IMR-90 (cell line): ENCODE measurements at places on chromosomes 12 and 14. TPM values are rescaled to one million over a fixed set of nuclear protein-coding genes. Genes with fewer than 3 reads are reported as not detected.

FAM181A gene
- not detected in 2 replicates for total RNA-seq

OR6C1 gene
- not detected in 2 replicates for total RNA-seq

DNA sequence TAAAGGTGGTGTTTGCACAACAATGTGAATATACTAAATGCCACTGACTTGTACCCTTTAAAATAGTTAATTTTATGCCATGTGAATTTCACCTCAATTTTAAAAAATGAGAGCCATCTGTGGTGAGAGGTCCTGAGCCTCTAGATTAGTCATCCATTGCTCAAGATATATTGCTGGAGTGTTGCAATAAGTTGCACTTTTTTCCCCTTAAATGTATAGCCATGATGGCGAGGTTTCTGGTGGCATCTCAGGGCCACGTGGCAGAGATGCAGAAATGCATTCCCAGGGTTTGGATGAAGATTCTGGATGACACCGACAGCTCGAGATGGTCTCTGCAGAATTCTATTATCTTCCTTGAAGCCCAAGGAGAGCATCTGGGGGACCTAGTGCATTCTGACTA, 153.7 kb downstream of the AACS start:
- no peak for DNase-seq
- no peaks in the 10 kb centered on the region for H3K4me1 ChIP-seq
- no peak overlapping the region for H3K27ac ChIP-seq
- no peaks in the 10 kb centered on the region for H3K36me3 ChIP-seq
- no peaks in the 10 kb centered on the region for H3K27me3 ChIP-seq

NAV3 gene
- total RNA-seq = 98.3 and 106 TPM in 2 replicates

DNA sequence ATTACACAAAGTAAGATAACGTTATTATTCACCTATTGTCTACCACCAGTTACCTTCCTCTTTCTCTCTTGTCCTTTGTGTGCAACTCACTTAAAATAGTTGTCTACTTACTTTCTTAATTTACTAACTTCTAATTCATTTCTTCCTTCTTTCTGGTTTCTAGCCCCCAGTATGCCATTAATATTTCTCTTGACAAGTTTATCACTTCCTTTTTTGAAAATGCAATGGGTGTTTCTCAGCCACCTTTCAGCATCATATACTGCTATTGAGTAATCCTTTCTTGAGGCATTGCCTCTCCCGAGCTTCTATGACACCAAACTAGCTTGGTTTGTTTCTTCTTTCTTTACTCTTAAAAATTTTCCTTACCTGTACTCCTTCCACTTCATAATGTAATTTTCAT, 633.6 kb downstream of the TMTC2 start:
- H3K27ac ChIP-seq = no peak overlapping the region
- no peaks in the 10 kb centered on the region for H3K4me1 ChIP-seq
- no peak for DNase-seq
- no peaks in the 10 kb centered on the region for H3K27me3 ChIP-seq
- H3K36me3 ChIP-seq = no peaks in the 10 kb centered on the region
- H3K4me3 ChIP-seq = no peak overlapping the region

GRCh38 chr14:100775831-100776591, 49.3 kb downstream of the DLK1 start:
- H3K27ac ChIP-seq = 0 out of 2 replicates have a peak overlapping the region, but pooled peaks have one; percentile 10
- peaks cover 26% of the 10 kb centered on the region for H3K27me3 ChIP-seq
- H3K4me3 ChIP-seq = no peak overlapping the region
- H3K4me1 ChIP-seq = peaks cover 9% of the 10 kb centered on the region; the same call in 1 of the 2 replicates

GPRC5D gene
- not detected in 2 replicates for total RNA-seq

DNA sequence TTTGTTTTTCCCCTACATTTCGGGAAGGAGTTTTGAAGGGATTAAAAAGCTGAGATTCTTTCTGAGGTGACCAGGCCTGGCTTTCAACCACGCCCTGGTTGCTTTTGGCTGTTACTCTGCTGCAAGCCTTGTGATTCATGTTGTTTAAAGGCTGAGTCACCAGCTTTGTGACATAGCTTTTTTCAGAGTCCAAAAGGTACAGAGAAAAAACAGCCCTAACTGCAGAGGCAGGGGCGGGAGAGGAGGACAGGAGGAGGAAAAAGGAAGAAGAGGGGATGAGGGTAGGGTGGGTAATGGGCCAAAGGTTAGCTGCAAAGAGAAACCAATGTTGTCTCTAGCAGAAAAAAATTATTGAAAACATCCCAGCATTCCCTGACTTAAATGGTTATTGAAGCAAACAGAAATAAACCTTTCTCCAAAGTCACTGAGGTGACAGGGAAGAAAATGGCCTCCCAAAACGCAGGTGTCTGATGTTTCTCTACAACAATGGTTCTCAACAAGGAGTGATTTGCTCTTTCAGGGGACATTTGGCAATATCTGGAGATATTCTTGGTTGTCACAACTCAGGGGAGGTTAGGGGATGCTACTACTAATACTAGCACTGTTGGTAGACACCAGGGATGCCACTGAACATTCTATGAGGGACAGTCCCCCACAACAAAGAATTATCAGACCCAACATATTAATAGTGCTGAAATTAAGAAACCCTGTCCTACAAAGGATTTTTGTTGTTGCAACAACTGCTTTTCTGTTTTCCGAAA, 2.1 kb upstream of the UBC start:
- H3K27ac ChIP-seq = peak overlapping the region; percentile 88
- peaks cover 11% of the 10 kb centered on the region for H3K4me1 ChIP-seq
- peak; percentile 93 for DNase-seq
- H3K27me3 ChIP-seq = no peaks in the 10 kb centered on the region

GRCh38 chr12:62738616-62739015, 196.3 kb downstream of the PPM1H start:
- no peaks in the 10 kb centered on the region; the same call in 1 of the 2 replicates for H3K27me3 ChIP-seq
- peaks cover 6% of the 10 kb centered on the region for H3K4me1 ChIP-seq
- H3K27ac ChIP-seq = no peak overlapping the region
- H3K36me3 ChIP-seq = no peaks in the 10 kb centered on the region

DNA sequence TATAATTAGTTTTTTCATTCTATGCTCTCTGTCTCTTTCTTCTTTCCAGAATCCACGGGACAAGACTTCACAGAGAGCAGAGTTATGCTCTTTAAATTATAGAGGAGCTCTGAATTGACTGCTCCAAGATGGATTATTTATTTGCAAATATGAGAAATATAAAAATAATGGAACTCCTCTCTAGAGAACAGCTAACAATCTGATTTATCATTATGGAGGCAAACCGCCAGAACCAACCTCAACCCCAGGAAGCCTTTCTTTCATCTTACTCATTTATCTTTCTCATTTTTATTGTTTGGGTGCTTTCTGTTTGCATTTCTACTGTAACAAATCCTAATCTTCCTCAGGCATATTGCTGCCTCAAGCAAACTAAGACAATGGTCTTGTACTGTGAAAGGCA, 216.5 kb downstream of the C12orf50 start:
- H3K36me3 ChIP-seq = no peaks in the 10 kb centered on the region
- no peaks in the 10 kb centered on the region for H3K27me3 ChIP-seq
- peaks cover 18% of the 10 kb centered on the region for H3K4me1 ChIP-seq
- no peak for DNase-seq
- H3K27ac ChIP-seq = peak overlapping the region; percentile 52; the same call in 1 of the 2 replicates

DNA sequence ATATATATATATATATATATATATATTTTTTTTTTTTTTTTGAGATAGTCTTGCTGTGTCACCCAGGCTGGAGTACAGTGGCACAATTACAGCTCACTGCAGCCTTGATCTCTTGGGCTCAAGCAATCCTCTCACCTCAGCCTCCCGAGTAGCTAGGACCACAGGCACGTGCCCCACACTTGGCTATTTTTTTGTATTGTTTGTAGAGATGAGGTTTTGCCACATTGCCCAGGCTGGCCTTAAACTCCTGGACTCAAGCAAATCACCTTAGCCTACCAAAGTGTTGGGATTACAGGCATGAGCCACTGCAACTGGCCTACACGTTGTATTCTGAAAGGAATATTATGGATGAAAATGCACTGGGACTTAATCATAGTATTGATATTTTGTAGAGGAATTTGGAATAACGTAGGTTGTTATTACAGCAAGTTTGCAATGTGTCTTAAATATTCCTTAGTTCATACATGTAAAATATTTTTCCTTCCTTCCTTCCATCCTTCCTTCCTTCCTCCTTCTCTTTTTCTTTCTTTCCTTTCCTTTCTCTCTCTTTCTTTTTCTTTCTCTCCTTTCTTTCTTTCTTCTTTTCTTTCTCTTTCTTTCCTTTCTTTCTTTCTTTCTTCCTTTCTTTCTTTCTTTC, 862 bp downstream of the KLRB1 start:
- no peaks in the 10 kb centered on the region for H3K27me3 ChIP-seq
- H3K36me3 ChIP-seq = no peaks in the 10 kb centered on the region
- H3K27ac ChIP-seq = no peak overlapping the region
- H3K4me3 ChIP-seq = no peak overlapping the region
- H3K4me1 ChIP-seq = no peaks in the 10 kb centered on the region
- no peak for DNase-seq

- no peak for DNase-seq
- no peaks in the 10 kb centered on the region for H3K36me3 ChIP-seq
- H3K27me3 ChIP-seq = no peaks in the 10 kb centered on the region
Observed at GRCh38 chr12:66663611-66664010, 15.3 kb downstream of the GRIP1 start.

NTS gene
- total RNA-seq = not detected in 2 replicates

DNA sequence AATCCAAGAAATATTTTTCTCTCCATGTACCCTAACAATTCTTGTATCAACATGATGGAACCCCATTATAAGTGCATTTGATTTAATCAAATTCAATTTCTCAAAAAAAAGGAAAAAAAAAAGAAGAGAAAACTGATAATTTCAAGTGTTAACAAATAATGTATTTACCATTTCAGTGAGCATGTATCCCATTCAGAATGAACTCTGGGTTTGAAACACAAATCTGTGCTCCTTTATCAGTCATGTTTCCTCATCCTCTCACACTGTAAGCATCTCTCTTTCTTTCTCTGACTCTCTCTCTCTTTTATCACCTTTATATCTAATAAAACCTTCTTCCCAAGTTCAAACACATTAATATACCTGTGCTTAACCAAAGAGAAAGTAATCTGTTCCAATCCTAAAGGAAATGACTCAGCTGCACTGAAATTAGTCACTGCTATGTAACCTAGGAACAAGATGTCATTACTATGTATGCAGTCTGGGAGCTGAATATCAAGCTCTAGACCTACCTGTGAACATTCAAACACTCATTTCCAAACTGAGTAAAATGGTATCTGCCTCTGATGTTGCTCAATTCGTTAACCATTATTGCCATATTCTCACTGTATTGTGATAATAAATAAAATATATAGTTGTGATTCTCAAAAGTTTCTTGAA, 135.0 kb upstream of the LRIG3 start:
- no peaks in the 10 kb centered on the region for H3K27me3 ChIP-seq
- DNase-seq = peak; percentile 83
- H3K4me3 ChIP-seq = no peak overlapping the region
- peaks cover 3% of the 10 kb centered on the region; the same call in 1 of the 2 replicates for H3K4me1 ChIP-seq

FLRT2 gene
- total RNA-seq = 11.1 and 13.1 TPM in 2 replicates

DNA sequence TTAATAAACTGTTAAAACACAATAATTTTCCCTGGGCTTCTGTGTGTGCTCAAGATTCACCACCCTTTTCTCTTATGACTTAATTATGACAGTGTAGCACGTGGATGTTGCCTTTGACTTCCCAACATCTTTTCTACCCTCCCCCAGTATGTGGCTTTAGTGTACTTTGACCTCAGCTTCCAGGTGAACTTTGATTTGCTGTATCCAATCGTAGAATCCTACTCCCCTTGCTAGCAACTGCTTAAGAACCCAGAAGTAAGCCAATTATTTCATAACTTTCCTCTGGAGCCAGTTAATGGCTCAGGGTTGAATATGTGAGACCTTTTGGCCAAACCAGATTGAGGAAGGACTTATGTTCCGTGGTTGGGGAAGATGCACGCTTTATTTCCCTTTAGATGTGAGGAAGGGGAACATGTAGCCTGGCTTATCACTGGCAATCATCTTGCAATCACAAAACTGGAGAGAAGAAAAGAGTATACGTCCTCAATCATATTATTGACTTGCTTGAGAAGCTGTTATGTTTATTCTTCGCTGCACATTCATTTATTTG, 259.6 kb upstream of the ATP2B1 start:
- H3K4me3 ChIP-seq = no peak overlapping the region
- DNase-seq = no peak
- H3K27ac ChIP-seq = no peak overlapping the region
- H3K36me3 ChIP-seq = no peaks in the 10 kb centered on the region
- H3K27me3 ChIP-seq = no peaks in the 10 kb centered on the region

GRCh38 chr12:67155863-67156262, 113.3 kb upstream of the CAND1 start:
- H3K27me3 ChIP-seq = no peaks in the 10 kb centered on the region
- H3K4me3 ChIP-seq = no peak overlapping the region
- H3K4me1 ChIP-seq = no peaks in the 10 kb centered on the region
- DNase-seq = peak; percentile 37

DNA sequence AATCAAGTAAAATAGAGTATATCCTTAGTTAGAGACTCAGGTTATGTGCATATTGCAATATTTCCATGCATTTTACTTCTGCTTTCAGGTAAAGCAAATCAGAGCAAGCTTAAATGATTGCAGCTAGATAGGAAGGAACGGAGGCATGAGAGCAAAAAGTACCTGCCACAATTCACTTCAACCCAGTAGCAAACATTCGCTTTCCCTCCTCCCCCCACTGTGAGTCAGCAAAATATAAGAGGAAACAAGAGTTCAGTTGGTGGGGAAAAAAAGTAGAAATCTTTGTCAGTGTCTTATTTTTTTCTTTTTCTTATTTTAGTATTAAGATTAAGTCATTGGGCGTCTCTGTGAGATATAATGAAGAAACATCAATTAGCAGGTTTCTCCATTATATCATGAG, 475.4 kb downstream of the NPAS3 start:
- no peaks in the 10 kb centered on the region for H3K27me3 ChIP-seq
- H3K4me1 ChIP-seq = no peaks in the 10 kb centered on the region
- no peak for DNase-seq
- H3K27ac ChIP-seq = no peak overlapping the region

TCL1B gene
- not detected in 2 replicates for total RNA-seq

DNA sequence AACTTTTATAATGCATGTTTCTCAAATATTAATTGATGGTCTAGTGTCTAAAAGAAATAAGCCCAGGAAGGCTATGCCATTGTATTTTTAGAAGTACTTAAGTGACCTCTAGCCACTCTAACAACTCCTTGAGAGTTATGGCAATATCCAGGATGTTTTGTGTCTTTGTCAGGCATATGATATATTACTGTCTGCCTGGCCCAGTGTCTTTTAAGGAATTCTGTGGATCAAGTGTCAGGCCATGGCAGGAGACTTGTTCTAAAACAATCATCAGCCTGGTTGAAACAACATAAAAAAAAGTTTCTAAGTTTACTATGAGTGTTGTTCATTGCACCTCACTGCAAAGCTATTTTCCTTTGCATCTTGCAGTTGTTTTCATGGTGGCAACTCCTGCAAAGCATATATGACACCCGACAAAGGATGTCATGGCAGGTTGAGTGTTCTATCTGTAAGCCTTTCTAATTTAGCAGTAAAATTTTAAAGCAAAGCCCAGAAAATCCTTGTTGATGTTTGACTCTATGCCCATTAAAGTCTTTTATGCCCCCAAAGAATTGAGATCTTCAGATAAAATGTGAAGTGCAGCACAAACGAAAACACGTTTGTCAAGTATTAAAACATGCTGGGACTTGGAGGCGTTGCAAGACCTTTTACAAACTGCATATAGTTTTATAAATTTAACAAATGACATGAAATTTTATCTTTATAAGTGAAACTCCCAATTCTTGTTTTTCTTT, 89.5 kb upstream of the SLC38A2 start:
- H3K4me3 ChIP-seq = no peak overlapping the region
- no peaks in the 10 kb centered on the region for H3K36me3 ChIP-seq
- no peaks in the 10 kb centered on the region for H3K27me3 ChIP-seq
- no peak for DNase-seq
